ENCODE measurements at places on chromosomes 7 and 10. TPM values are rescaled to one million over a fixed set of nuclear protein-coding genes. Genes with fewer than 3 reads are reported as not detected.
A peak's percentile ranks its signal among the peaks of the same experiment; 100 is the strongest.

Gene NYAP1
- 0.38 TPM for total RNA-seq

- peak overlapping the region; percentile 68 for H3K27ac ChIP-seq
- H3K27me3 ChIP-seq = no peaks in the 10 kb centered on the region
- H3K4me3 ChIP-seq = peak overlapping the region; percentile 12
- no peaks in the 10 kb centered on the region for H3K36me3 ChIP-seq
- H3K4me1 ChIP-seq = peaks cover 37% of the 10 kb centered on the region
Measured at GRCh38 chr7:92832534-92833023, 3.8 kb downstream of the CDK6 start.

DNA sequence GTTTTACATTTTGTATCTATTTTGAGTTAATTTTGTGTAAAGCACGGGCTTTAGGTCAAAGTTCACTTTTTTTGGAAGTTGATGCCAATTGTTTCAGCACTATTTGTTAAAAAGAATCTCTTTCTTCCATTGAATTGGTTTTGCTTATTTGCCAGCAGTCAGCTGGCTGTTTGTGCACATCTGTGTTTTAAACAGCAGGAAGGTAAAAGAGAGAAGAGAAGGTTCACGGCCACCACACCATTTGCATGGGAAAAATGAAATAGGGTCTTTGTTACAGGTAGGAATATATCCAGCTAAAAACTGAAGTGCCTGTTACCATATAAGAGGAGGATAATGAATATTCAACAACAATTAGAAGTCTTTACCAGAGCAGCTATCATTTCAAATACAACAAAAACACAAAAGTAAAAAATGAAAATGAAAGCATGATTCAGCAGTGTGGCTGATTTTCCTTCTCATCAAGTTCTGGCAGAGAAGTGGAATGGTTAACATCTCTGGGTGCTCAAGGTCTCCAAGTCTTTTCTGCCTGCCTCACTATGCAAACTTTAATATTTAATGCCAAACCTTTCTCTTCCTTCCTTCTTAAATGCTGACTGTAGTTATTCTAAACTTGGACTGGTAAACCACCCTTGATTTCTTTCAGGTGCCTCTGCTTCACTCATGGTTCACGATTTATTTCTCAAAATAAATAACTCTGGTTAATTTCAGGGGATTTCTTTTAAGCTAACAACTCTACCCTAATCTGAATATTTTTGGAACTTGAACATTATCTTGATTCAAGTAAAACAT lies 841.5 kb downstream of the GRM8 start:
- H3K27ac ChIP-seq = no peak overlapping the region
- no peaks in the 10 kb centered on the region for H3K4me1 ChIP-seq
- no peaks in the 10 kb centered on the region for H3K36me3 ChIP-seq
- H3K4me3 ChIP-seq = no peak overlapping the region
- no peak for DNase-seq

- DNase-seq = no peak
- H3K36me3 ChIP-seq = no peaks in the 10 kb centered on the region
- no peak overlapping the region for H3K4me3 ChIP-seq
- no peaks in the 10 kb centered on the region for H3K4me1 ChIP-seq
Measured at GRCh38 chr7:77745746-77746145, 49.5 kb downstream of the RSBN1L start.

DNA sequence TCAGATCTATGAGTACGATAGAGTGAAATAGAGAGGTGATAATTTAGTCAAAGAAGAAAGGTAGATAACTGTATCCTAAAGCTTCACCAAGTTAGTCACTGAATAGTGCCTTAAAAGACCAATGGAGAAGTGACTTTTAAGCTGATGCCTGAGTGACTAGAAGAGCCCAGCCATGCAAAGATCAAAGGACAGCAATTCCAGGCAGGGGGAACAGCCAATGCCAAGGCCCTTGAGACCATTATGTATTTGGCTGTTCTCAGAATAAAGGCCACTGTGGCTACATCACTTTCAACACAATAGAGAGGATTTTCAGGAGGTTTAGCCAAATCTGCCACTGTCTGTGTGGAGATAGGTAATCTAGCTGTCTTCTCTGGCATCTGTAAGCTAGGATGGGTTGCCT lies 17.8 kb downstream of the HDAC9 start:
- H3K4me3 ChIP-seq = no peak overlapping the region
- no peaks in the 10 kb centered on the region for H3K36me3 ChIP-seq
- no peak for DNase-seq
- no peak overlapping the region for H3K27ac ChIP-seq

Gene ZNF485
- total RNA-seq = 9.0 TPM

Gene PRTFDC1
- 0.97 TPM for total RNA-seq

Gene ITIH2
- total RNA-seq = not detected

Gene LIPJ
- 0.19 TPM for total RNA-seq

DNA sequence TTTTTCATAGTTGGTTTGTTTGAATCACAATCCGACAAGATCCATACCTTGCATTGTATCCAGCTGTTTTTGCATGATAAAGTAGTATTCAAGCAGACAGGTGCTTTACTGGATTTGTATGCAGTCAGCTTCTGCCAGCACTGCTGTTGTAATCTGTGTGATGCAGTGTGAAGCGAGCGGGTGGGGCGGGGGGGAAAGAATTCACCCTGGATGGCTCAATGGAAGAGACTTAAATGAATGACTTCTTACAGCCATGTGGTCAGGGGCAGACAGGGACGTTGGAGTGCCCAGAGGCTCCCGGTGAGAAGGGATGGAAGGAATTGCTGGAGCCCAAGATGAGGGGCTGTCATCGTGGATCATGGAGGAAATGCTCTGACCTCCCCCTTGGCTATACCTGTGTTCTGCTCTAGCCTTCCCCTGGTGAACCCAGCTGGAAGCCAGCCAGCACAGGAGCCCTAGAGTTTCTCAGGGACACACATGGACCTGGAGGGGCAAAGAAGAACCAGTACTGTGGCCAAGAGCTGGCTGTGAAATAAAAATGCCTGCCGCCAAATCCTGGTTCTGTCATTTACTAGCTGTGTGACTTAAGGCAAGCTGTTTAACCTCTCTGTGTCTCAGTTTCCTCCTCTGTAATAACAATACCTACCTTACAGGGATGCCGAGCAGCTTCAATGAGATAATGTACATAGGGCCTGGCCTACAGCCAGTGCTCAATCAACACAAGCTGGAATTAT lies 14.1 kb downstream of the NFE2L3 start:
- H3K4me1 ChIP-seq = peaks cover 20% of the 10 kb centered on the region
- H3K4me3 ChIP-seq = no peak overlapping the region
- H3K27me3 ChIP-seq = no peaks in the 10 kb centered on the region
- no peaks in the 10 kb centered on the region for H3K36me3 ChIP-seq

GRCh38 chr10:110224992-110225391 lies 17.6 kb downstream of the MXI1 start:
- H3K27me3 ChIP-seq = no peaks in the 10 kb centered on the region
- no peak overlapping the region for H3K27ac ChIP-seq
- DNase-seq = no peak
- H3K4me1 ChIP-seq = peaks cover 30% of the 10 kb centered on the region

DNA sequence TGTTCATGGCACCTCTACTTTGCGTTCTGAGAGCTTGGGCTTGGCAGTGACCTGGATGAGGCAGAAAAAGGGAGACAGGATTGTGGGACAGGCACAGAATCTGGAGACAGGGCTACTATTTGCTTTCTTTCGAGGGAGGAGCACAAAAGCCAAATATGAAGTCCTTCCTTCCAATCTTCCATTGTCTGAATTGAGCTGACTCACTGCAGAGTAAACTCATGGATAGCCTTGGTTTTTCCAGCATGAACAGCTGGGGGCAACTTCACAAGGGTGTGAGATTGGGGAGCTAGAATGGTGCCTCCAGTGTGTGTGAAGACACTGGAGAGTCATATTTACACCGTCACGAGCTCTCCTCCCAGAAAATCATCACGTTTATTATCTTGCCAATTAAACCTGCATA lies 55.6 kb upstream of the NRP1 start:
- no peaks in the 10 kb centered on the region for H3K27me3 ChIP-seq
- no peaks in the 10 kb centered on the region for H3K36me3 ChIP-seq
- H3K4me3 ChIP-seq = no peak overlapping the region
- no peaks in the 10 kb centered on the region for H3K4me1 ChIP-seq
- no peak overlapping the region for H3K27ac ChIP-seq

DNA sequence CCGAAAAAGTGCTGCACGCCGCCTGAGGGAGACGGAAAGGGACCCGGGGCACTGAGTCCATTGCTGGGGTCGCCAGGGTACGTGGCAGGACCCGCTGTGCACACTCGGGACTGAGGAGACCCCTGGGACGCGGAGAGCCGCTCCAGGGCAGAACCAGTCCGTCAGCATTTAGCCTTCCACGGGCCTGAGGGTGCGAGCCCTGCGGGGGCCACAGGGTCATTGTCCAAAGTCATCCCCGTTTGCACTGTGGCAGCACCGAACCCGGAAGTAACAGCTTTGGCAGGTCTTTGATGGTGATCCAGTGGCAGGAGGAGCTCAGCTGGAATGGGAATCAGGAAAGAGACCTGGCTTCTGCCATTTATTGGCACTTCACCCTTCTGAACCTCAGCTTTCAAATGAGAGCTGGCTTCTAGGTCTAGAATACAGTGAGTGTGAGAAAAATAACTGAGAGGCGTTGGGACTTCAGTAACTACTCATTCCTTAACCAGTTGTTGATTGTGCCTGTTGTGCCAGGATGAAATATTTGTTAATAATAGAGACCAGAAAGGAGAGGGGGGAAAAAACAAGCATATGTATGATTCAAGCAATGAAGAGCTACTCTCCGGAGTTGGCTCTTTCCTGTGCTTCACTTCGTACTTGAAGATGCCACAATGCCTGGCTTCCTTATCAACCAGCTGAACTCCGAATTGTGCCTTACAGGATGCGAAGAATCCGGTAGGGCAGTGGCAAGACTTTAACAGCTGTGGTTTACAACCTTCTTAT lies 811 bp upstream of the ARHGAP12 start:
- peak; percentile 33 for DNase-seq
- H3K36me3 ChIP-seq = no peaks in the 10 kb centered on the region
- H3K27ac ChIP-seq = peak overlapping the region; percentile 66
- peak overlapping the region; percentile 57 for H3K4me3 ChIP-seq

GRCh38 chr7:141287936-141288335 lies 214.1 kb downstream of the TMEM178B start:
- H3K4me3 ChIP-seq = no peak overlapping the region
- H3K27me3 ChIP-seq = no peaks in the 10 kb centered on the region
- DNase-seq = no peak
- peaks cover 12% of the 10 kb centered on the region for H3K4me1 ChIP-seq

Gene ZC3HAV1L
- total RNA-seq = 4.6 TPM

Gene TCTN3
- total RNA-seq = 20.5 TPM

DNA sequence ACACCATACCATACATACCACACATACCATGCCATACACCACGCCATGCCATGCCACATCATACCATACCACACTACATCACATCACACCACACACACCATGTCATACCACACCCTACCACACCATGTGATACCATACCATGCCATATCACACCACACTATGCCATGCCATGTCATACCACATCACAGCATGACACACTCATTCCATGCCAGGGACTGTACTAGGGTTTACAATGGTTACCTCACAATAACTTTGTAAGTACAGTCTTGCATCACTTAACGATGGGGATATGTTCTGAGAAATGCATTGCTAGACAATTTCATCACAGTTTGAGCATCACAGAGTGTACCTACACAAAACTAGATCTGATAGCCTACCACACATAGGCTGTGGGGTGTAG lies 14.5 kb downstream of the PYROXD2 start:
- H3K27me3 ChIP-seq = no peaks in the 10 kb centered on the region
- no peak for DNase-seq
- no peak overlapping the region for H3K4me3 ChIP-seq
- no peak overlapping the region for H3K27ac ChIP-seq

Gene SH2B2
- total RNA-seq = 0.79 TPM

Gene TWIST1
- not detected for total RNA-seq

- H3K27ac ChIP-seq = no peak overlapping the region
- no peaks in the 10 kb centered on the region for H3K36me3 ChIP-seq
- no peak overlapping the region for H3K4me3 ChIP-seq
- no peak for DNase-seq
Measured at GRCh38 chr10:88926566-88927415, 25.8 kb downstream of the ACTA2 start.

Gene ASIC3
- total RNA-seq = 11.6 TPM

DNA sequence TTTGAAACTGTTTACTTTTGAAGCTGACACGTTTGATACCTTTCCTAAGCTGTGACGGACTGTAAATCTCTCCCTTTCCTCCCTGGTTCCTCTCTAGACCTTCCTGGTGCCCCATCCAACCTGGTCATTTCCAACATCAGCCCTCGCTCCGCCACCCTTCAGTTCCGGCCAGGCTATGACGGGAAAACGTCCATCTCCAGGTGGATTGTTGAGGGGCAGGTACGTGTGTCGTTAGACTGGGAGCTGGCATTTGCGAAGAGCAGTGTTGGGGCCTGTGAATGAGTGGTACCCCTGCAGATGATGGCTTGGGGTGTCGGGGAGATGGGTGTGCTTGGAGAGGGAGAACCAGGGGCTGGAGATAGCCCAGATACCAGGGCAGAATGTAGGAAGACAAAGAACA lies 602.7 kb upstream of the FOXK1 start:
- H3K27me3 ChIP-seq = no peaks in the 10 kb centered on the region
- no peaks in the 10 kb centered on the region for H3K4me1 ChIP-seq
- H3K4me3 ChIP-seq = no peak overlapping the region

DNA sequence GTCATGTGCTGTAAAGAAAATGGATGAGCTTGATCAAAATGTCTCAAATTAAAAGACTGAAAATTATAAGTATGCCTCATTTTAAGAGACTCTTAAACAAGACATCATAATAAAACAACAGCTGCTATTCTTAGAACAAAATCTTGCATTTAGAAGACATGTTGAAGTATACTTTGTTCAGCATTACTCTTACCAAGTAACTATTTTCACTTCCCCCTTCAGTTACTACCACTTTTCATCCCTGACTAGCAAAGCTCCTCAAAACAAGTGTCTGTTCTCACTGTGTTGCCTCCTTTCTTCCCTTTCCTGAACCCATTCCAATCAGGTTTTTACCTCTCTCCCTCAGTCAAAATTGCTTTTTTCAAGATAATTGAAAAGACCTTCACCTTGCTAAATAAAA lies 31.6 kb downstream of the ELAPOR2 start:
- no peaks in the 10 kb centered on the region for H3K36me3 ChIP-seq
- H3K27ac ChIP-seq = no peak overlapping the region
- no peak for DNase-seq
- no peaks in the 10 kb centered on the region for H3K27me3 ChIP-seq
- H3K4me3 ChIP-seq = no peak overlapping the region

Gene SLC26A4
- not detected for total RNA-seq
